ENCODE measurements at places on chromosomes 6 and 20.

DNA sequence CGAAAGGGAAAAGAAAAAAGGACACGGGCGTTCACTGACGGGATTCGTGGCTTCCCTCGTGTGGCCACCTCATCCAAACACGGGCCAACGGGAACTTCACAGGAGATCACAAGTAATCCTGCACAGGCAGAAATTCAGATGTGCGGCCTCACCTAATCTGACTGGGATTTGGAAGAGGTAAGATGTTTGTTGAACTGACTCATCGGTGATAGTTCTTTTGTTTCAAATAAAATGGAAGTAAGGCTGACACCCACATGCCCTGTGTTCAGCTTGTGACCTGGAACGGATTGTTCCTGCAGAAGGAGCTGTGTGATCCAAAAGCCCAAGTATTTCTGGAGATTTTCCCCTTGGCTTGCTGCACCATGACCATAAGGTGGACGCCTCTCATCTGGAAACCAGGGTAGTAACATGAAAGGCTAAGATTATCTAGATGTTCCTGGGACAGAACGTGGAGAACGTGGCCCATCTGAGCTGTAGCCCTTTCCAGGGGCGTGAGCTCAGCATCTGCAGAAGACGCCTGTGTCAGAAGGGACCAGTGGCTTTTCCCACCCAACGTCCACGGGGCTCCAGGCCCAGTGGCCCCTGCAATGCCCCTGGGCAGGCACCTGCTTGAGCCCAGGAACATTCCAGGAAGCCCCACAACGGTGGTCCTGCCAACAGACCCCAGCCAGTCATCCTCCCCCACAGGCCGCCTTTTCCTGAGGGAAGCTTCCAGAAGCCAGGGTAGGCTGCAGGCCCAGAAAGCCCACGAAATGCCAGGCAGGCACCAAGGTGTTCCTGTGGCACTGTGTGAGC is 39.7 kb downstream of the DLL1 start:
- no peak for DNase-seq

DNA sequence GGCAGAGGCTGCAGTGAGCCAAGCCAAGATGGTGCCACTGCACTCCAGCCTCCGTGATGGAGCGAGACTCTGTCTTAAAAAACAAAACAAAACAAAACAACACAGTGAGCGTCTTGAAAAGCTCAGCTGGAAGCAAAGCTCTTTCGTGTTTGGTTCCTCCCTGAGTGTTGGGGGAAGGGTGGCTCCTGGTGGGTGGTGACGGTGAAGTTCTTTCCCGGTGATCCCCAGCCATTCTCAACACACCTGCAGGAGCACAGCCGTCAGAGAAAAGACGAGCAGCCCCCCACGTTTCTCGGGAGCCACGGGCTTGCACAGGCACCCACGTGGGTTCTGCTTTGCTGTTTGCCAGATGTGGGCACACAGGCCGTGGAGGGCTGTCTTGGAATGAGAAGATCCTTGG is 3.2 kb downstream of the BHLHE23 start:
- DNase-seq: no peak

DNA sequence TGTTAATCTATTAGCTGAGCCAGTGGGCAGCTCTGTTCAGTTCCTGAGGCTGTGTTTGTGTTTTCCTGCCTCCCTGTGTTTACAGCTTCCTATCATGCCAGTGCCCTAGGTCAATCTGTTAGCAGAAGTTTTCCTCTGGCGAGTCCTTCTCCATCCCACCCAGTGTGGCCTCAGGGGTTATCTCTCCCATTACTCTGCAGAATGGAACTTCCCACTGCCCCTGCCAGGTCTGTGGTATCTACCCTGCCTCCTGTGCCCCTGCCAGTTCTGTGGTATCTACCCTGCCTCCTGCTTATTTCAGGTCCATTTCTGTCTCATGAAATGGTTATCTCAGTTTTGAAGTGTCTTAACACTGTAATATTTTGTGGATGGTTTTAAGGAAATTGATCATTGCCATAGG is 63.1 kb downstream of the SLX4IP start:
- no peak for DNase-seq

GRCh38 chr6:84227044-84227433 is 404 bp downstream of the CEP162 start:
- no peak for DNase-seq

DNA sequence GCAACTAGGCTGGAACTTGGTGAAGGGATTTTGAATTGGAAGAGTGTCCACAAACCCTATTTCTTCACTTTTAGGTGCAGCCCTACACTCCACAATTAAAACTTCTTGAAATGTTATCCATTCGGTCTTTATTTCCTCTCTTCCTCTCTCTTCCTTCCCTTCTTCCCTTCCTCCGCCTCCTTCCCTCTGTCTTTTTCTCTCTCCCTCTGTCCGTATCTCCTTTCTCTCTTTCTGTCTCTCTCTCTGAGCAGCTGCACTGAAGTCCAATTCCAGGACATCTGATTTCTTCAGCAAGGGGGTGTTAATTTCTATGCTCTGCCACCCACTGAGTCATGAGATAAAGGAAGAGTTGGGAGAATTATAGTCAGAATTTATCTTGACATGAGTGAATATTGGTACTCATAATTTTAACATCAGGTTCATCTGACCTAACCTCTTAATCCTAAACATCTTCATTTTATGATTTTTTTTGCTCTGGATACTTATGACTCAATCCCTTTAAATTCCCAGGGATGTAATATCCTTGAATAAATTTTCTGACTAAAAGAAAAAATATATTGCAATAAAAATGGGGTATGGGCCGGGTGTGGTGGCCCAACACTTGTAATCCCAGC is 84.2 kb downstream of the BCAS1 start:
- no peak for DNase-seq

DNA sequence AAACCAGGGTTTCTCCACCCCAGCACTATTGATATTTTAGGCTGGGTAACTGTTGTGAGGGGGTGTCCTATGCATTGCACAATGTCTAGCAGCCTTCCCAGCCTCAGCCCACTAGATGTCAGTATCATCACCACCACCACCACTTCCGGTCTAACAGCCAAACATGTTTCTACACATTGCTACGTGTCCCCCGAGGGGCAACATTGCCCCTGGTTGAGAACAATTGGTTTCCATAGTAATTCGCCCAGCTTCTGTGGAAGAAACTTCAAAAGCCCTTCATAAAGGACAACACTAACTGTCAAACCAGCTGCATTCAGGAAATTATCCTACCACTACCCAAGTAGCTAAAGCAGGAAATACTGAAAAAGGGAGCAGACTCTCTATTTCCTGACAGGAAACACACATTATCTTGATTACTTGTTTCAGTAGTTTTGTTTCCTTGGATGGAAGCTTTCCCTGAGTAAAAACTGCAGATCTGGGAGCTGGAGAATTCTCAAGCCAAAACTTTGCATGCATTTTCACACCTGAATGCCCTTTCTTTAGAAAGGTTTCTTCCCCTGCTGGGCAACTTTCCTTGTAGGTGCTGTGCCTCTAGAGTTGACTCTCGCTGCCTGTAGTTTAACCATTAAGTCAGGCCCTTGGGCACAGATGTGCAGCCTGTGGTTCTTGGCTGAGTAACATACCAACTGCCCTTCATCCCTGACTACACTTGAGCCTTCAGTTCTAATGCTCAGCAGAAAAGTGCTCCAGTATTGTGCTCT is 23.6 kb downstream of the PKHD1 start:
- DNase-seq: no peak
